ENCODE measurements at places on chromosomes 1 and 21.

- DNase-seq: no peak
These were observed 100.4 kb upstream of the TMEM51 start for GRCh38 chr1:15053153-15053552.

GRCh38 chr1:113534130-113534817 lies 144.0 kb downstream of the MAGI3 start:
- DNase-seq: no peak

DNA sequence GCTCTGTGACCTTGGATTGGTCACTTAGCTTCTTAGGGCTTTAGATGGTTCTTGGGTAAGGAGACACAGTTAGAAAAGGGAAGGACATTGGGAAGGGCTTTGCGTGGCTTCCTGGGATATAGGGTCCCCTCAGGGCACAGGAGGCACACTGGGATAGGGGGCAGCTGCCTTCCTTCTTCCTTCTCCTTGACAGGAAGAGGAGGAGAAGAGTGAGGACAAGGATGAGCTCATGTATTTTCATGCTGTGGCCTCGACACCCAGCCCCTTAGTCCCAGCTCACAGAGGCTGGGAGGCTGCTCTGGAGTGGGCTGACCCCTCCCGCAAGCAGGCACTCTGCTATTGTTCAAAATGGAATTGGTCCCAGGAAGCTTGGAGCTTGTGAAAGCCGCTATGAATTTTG lies 45.7 kb upstream of the POU3F1 start:
- DNase-seq: no peak

GRCh38 chr1:190212450-190212849 lies 265.2 kb downstream of the BRINP3 start:
- DNase-seq: no peak

Measured in AML-193 (cell line).